ENCODE measurements at places on chromosomes 6 and 20.

GRCh38 chr20:43187476-43188233 lies 2.1 kb downstream of the PTPRT start:
- peak; percentile 22 for DNase-seq

GRCh38 chr20:61759286-61760065 lies 306.2 kb downstream of the TAF4 start:
- DNase-seq = no peak

DNA sequence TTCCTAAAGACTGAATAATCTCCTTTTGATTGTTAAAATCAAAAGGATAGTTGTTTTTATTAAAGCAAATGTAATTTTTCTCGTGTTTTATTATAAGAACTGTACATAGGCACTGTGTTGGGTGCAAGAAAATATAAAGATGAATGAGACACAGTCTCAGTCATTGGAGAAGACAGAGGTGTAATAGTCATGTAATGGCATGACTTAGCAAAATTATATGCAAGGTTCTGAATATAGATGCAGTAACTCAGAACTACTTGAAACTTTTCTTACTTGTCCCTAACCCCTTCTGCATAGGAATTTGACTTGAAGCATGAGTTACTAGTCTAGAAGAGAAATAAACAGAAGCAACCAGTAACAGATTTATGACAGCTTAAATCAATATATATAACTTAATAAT lies 14.9 kb downstream of the WTAP start:
- no peak for DNase-seq

DNA sequence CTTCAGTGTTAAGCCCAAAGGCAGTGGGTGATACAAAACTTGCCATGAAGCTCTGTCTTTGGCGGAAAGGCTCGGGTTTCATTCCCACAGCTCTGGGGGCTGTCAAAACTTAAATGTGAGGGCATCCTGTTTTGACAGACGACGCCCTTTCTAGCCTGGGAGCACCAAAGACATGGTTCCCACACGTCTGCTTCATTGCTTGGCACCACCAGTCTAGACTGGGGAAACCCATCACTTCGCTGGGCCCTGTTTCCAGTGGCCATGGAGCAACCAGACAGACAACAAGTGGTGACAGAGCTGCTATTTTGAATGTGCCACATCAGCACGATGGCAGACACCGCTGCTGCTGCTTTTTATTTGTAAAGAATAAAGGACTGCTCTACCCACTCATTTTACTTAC lies 127.5 kb downstream of the SASH1 start:
- no peak for DNase-seq

GRCh38 chr20:31833130-31833930 lies 12.1 kb downstream of the FOXS1 start:
- peak; percentile 30 for DNase-seq

DNA sequence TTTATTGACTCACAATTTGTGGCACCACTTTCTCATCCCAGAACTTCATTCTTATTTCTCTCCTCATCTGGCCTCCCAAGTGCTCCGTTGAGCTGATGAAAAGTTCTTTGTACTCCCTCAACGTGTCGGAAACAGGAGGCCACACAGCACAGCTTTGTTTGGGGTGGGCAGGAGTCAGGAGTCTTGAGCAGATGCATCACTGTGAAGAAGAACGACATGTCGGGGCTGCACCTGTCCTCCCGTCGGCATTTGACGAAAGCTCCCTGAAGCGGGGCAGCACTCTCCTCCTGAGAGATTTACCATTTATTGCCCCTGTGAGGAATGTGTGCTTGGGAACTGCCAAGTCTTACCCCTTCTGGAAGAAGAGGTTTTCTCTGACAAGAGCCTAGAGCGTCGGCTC lies 28.1 kb downstream of the TAF8 start:
- no peak for DNase-seq

- no peak for DNase-seq
Observed at GRCh38 chr6:2480267-2480966, 235.0 kb upstream of the GMDS start.

Data from T follicular helper cell (primary cell).